ENCODE measurements at places on chromosomes 12 and 14.

- no peak for DNase-seq
Measured at GRCh38 chr14:32947081-32947480, 8.4 kb downstream of the NPAS3 start.

- no peak for DNase-seq
Measured at GRCh38 chr12:130508318-130508717, 170.6 kb downstream of the PIWIL1 start.

DNA sequence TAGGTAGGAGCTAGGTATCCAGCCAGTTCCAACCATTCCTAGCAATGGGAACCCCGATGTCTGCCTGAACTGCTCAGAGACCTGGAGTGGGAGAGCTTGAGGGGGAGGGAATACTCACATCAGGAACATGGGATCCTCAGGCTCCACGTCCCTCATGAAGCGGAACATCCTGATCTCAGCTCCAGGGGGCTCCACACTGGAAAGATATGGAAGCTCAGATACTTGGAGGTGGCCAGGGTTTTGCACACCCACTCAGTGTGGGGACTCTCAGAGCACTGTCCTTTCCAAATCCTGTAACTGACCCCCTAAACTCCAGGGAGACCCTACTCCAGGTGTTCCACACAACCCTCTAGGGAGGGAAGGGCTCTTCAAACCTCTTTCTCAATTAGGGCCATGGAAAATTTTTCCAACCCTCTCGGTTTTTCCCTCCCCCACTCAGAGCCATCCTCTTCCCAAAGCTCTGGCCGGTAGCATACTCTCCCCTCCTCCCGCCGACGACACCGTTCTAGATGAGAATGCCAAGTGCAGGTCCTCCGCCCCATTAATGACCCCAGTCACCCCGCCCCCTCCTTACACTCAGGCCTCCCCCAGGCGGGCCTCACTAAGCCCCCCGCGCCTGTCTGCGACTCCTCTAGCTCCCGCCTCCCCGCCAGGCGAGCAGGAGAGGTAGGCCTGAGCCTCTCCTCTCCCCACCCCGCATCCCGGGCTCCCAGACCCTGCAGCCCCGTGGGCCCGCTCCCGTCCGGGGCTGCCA lies 597 bp downstream of the MLF2 start:
- no peak for DNase-seq

GRCh38 chr12:124550123-124551089 lies 17.0 kb downstream of the NCOR2 start:
- peak; percentile 38 for DNase-seq

- no peak for DNase-seq
Measured at GRCh38 chr12:452667-453210, 7.0 kb upstream of the B4GALNT3 start.

DNA sequence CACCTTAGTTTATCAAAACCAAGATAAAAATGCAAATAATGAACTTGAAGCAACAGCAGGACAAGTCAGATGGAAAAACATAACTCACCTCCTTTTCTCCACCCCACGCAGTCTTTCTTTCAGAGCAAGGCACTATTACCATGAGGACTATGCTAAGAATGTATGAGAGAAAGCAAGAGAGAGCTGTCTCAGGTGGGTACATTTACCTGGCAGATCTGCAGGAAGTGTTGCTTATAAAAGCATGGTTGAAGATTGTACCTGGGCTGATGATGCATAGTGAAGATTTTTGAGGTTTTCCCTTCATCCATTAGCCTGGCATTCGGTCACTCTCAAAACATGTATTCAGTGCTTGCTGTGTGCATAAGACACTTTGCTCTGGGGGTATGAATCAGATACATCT lies 68.8 kb upstream of the IFNG-AS1 start:
- DNase-seq, result no peak

- DNase-seq, result no peak
Measured at GRCh38 chr14:88247228-88247627, 75.8 kb downstream of the KCNK10 start.

- DNase-seq, result no peak
Measured at GRCh38 chr12:58965568-58965967, 45.3 kb upstream of the LRIG3 start.

GRCh38 chr12:6392504-6392903 lies 8.5 kb downstream of the LTBR start:
- no peak for DNase-seq

GRCh38 chr12:65278576-65279368 lies at the start of gene MSRB3:
Gene MSRB3, plus strand, starts transcription at chr12:65278683. Its CDS starts 29,897 bp downstream, at chr12:65308580.
- DNase-seq, result no peak

- DNase-seq, result no peak
Measured at GRCh38 chr14:22551605-22551997, 37.4 kb downstream of the DAD1 start.

DNA sequence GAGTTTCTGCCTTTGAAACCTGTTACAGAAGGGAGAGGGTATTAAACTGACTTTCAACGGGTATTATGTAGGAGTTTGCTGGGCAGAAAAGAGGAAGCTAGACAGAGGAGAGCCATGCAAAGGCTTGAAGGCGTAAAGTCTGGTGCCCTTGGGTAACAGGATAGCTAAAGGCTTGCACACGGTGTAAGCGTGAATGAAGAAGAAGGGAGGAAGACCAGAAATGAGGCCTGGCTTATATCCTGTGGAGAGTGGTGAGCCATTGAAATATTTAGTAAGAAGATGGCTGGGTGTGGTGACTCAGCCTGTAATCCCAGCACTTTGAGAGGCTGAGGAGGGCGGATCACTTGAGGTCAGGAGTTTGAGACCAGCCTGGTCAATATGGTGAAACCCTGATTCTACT lies 22.6 kb downstream of the SUDS3 start:
- DNase-seq, result no peak

DNA sequence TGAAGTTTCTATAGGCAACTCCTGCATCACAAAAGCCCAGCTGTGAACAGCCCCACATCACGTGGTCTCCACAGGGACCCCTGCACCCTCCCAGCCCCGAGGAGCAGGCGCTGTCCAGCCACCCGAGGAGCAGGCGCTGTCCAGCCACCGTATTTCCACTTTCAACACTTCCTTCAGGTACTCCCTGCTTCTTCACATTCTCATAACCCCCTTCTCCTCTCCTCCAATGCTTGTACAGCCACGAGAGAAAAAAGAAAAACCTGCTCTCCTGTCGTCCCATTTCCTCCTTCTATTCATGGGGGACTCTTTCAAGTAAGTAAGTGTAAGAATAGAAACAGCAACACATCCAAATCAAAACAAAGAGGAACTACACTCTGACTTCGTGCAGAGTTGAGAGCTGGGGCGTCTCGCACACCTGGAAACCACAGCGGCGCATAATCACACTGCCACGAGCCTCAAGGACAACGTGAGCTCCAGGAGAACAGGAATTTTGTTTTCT lies 11.9 kb downstream of the CDC42BPB start:
- no peak for DNase-seq

GRCh38 chr14:73477618-73478266 lies 13.0 kb upstream of the RIOX1 start:
- DNase-seq, result no peak

DNA sequence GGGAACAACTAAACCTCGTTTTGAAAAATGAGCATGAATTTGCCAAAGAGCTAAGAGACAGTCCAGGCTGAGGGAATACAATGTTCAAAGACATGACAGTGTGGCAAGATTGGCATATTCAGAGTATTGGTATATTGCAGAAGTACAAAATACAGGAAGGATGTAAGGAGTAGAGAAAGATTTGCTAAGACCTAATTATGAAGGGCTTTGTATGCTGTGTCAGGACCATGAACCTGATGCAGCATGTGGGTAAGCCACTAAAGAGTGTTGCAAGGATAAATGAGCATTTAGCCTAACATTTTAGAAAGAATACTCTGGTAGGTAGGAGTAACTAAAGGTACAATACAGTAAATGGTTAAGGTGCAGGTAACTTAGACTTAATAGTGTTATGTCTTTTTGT lies 65.1 kb downstream of the KTN1 start:
- DNase-seq, result no peak

DNA sequence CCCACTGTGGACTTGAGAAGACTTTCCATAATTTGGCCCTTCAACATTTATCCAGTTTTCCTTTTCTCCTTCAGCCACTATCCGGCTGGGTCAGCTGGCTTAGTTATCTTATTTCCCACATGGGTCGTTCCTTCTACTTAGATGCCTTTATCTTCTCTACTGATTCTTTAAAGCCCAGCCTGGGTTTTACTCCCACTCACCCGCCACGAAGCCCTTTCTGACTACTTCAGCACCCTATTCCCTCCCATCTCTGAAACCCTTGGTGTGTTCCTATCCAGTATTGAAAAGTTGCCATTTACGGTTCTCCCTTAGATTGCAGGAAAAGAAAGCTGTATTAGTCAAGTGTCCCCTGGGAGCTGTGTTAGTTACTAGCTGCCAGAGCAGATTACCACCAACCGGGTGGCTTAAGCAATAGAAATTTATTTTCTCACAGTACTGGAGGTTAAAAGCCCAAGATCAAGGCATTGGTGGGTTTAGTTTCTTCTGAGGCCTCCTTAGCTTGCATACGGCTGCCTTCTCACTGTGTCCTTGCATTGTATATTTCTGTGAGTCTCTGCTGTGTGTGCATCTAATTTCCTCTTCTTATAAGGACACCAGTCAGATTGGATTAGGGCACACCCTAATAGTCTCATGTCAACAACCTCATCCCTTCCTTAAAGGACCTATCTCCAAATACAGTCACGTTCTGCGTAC lies 105.5 kb downstream of the GPATCH2L start:
- no peak for DNase-seq

GRCh38 chr14:104792945-104793702 lies 2.4 kb downstream of the AKT1 start:
- no peak for DNase-seq
